Naive thymus-derived CD4-positive, alpha-beta T cell (primary cell): ENCODE measurements at places on chromosomes 16 and 17. TPM values are rescaled to one million over a fixed set of nuclear protein-coding genes. Genes with fewer than 3 reads are reported as not detected.
A peak's percentile ranks its signal among the peaks of the same experiment; 100 is the strongest.

- DNase-seq: no peak
Observed at GRCh38 chr16:23505180-23505665, 5.1 kb downstream of the GGA2 start.

DNA sequence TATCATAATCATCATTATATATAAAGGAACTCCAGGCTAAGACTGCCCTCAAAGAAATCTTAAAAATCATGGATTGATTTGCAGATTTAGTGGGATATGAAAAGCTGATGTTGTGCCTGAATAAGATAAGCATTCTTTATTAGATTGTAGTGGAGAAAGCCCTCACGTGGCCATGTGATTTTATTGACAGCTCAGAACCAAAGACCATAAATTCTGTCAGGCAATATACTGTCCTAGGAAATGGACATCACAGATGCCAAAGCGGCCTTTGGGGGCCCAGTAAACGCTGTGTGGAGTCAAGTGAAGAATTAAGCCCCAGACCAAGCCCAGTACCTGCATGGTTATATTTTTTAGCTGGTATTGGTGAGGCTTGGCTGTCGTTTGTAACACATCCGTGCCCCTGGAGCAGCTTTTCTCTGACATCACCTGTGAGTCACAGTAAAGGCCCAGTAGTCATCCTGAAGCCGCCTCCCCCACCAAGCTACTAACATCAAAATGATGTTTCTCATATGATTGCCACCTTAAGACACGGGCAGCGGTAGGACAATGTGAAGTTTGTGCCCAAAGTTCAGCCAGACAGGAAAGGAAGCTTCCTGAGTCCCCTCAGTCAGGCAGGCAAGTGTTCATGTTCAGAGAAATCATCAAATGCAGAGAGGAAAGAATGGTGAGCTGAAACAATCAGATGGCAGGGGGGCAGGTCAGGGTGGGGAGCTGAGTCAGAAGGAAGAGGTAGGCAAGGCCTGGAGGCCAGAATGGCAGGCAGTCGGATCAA is 209.4 kb downstream of the IRX3 start:
- no peak for DNase-seq

Gene NEURL4
- polyA plus RNA-seq: 2.5 TPM

DNA sequence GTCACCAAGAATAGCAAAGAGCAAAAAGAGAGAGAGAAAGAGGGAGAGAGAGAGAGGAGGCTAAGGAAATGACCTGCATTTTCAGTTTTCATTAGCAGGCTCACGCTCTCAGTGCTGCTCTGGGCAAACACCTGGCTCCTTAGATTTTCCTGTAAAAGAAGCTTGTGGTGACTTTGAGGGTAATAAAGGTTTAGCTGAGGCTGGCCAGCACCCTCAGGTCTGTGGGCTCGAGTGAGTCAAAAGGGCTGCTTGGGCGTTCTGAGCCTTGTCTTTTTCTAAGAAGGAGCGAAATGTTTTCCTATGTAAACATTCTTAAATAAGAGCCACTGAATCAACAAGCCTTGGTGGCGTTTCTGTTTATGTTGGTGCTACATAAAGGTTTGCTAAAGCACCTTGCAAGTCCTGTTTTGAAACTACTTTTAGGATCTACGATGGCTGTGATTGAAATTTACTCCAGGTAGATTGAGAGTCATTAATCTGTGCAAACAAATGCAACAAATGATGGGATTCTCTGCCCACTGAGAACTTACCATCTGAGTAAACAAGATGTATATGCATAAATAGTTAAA is 38.8 kb downstream of the SHISA6 start:
- DNase-seq: no peak

DNA sequence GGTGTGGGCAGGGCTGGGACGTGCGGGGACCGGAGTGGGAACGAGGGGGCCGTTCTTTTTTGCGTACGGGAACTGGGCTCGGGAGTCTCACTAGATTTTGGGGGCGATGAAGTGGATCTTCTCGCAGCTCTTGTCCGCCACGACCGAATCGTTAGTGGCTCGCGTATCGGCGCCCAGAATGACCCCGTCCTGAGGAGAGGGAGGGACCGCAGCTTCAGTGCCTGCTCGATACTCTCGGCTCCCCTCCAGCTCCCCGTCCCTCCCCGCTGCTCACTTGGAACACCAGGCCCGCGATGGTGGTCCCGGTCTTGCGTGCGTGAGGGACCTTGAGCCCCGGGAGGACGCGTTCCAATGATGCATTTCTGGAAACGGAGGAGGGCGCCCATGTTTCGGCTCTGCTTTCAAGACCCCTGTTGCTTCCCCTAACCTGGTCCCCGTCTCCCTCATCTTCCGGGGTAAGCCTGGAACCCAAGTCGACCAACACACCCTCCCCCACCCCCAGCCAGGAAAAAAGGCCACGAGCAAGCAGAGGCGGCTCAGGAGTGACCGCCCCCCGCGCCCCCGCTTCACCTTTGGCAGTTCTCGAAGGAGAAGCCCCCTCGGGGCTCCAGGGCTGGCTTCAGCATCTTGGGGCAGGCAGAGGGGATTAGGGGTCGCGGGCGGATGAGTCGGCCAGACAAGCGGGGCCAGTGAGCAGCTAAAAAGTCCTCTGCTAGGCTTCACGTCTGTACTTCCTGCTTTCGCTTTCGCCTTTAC is at the start of gene PSMB10:
Gene PSMB10 (minus strand): TSS at position 727 of the 756 bp plus-strand sequence. CDS start 101 bp downstream, at position 626.
- DNase-seq: peak; percentile 84

- no peak for DNase-seq
Observed at GRCh38 chr16:15701975-15702970, 52.2 kb downstream of the NDE1 start.

Gene HOXB9
- polyA plus RNA-seq: not detected

- DNase-seq: no peak
Observed at GRCh38 chr17:57722704-57723043, 22.4 kb downstream of the CCDC182 start.

Gene MYADML2
- polyA plus RNA-seq: not detected

- no peak for DNase-seq
Observed at GRCh38 chr17:59366773-59367656, 35.6 kb downstream of the YPEL2 start.

DNA sequence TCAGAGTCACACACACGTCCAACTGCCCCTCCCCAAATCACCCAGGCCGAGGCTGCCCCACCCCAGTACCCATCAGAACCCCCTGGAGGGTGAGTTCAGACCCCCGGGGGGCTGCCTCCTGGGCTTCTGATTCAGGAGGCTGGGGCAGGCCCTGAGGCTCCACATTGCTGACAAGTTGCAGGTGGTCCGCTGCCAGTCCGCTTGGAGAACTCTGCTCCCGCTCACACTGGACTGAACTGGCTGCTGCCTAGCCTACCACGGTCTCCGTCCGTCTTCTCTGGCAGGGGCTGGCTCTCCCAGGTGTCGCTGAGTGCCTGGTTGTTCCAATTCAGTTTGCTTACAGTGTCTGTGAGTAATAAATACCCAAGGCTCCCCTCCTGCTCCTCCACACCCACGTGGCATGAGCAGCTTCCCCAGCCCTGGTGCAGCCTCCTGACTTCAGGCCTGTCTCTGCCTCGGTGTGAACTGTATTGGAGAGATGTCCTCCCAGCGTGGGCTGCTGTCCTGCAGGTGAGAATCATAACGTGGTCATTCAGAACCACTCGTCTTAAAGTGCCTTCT is 163.4 kb downstream of the LAT start:
- no peak for DNase-seq

DNA sequence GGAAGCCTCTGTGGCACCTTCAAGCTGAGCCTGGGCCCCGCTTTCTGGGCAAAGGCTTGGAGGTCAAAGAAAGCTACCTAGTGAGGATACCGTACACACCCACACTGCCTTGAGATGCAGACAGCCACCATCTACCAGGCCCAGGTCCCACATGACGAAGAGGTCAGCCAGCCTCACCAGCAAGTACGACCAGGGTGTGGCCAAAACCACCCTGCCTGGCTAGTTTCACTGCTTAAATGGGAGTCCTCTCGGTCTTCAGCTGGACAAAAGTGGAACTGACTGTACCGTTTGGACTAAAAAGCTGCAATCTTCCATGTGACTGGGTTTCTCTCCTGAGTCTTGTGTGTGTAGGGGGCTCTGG is 21.6 kb downstream of the VASN start:
- no peak for DNase-seq

GRCh38 chr17:5033352-5034015 is 1.7 kb downstream of the SLC52A1 start:
- no peak for DNase-seq

GRCh38 chr16:35207059-35207999 is 1747.9 kb downstream of the TP53TG3F start:
- no peak for DNase-seq

DNA sequence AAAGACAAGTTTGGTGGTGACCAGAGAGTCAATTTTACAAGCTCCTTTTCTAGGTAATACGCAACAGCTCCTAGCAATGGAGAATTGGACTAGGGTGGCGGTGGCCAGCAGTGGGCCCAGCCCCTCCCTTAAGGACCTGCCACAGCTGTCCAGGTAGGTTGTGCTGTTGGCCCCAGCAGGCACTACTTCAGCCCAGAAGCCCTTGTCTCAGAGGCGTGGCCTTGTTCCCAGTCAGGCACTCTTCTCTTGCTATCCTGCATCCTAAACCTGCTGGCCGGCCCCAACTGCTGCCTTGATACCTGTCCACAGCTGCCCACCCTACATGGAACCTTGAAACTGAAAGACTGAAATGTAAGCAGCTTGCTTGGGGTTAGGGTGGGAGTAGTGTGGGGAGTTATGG is 989 bp upstream of the GALK1 start:
- no peak for DNase-seq

GRCh38 chr16:81647527-81647926 is 131.6 kb upstream of the PLCG2 start:
- no peak for DNase-seq

Gene HNF1B
- not detected for polyA plus RNA-seq

- DNase-seq: peak; percentile 53
Observed at GRCh38 chr17:76271669-76272540, 6.8 kb downstream of the UBALD2 start.

GRCh38 chr16:51755577-51756355 is 604.7 kb upstream of the SALL1 start:
- DNase-seq: no peak

- DNase-seq: no peak
Observed at GRCh38 chr16:83973581-83974385, 5.7 kb downstream of the NECAB2 start.

DNA sequence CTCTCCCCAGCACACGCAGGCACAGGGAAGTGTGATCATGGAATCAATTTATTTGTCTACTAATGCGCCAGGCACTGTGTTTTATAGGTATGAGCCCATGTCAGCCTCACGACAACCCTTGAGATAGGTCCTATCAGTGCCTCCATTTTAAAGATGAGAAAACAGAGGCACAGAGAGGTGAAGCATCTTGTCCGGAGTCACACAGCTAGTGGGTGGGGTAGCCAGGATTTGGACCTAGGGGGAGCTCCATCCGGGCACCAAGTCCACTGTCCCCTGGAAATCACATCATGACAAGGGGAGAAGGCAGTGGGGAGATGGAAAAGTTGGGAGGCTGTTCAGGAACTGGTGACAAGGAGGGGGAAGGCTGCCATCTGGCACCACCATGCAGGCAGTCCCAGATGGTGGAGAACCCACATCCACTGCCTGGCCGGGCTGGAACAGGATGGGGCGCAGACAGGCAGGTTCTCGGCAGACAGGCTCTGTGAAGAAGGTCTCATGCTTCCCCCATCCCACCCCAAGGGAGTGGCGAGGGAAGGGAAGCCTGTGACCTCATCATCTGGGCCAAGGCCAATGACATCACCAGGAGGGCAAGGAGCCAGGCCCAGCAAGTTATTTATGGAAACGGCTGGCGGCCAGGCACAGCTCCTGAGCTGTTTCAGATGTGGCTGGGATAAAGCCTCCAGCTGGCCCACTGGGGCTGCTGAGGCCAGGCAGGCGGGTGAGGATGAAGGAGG is 126.0 kb upstream of the SDK2 start:
- no peak for DNase-seq

DNA sequence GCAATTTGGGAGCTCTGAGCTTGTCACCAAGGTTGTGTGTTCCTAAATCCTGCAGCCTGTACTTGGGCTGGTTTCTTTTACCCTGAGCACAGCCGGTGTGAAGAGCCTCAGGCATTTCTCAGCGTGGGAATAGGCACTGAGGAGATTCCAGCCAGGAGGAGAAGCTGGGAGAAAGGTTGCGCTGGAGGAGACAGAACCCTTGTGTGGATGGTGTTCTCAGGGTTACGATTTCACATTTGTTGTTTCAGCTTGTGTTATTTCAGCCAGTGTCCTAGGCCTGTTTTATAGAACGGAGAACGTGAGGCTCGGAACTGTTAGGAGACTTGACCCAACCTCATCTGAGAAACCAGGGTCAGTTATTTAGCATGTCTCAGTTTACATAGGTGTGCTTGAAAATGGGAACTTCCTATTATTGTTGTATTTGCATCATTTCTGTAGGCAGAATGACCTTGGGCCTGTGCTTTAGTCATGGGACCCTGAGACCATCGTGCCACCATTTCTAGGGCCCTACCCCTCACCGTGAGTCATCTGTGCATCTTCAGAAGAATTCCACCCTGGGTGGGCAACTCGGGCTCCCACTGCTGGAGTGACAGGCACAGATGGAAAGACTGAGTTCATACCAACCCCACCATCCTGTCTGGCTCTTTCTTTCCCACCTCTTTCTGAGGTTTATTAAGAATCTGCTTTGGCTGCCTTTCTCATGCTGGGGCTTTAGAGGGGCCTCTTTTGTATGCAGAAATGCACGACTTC is 134.9 kb downstream of the MSI2 start:
- DNase-seq: no peak

- DNase-seq: no peak
Observed at GRCh38 chr17:50722746-50723145, 3.3 kb downstream of the LUC7L3 start.

- no peak for DNase-seq
Observed at GRCh38 chr16:54194334-54194743, 92.2 kb downstream of the IRX3 start.

- no peak for DNase-seq
Observed at GRCh38 chr16:57268804-57269800, 15.4 kb downstream of the PLLP start.

DNA sequence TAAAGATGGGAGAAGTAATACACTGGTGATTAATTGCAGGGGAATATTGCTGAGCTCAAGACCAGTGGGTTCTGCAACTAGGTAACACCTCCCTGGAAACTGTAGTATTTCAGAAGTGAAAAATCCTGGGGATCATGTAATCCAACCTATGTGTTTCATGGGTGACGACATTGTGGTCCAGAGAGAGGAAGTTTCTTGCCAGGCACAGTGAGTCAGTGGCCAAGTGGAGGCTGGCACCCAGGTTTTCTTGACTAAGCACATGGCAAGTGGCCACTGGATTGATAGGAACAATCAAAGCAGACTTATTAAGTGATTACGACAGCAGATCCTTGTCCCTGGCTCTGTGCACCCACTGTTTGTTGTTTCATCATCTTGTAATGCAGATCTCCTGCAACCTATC is 14.6 kb upstream of the CIITA start:
- DNase-seq: no peak

GRCh38 chr17:58504826-58505351 is 9.5 kb downstream of the MTMR4 start:
- DNase-seq: no peak

Gene ADAD2
- polyA plus RNA-seq: not detected

GRCh38 chr16:951660-952301 is 19.0 kb downstream of the LMF1 start:
- DNase-seq: no peak

Gene FOXL1
- polyA plus RNA-seq: not detected

GRCh38 chr17:50087246-50087911 is 7.8 kb upstream of the PDK2 start:
- peak; percentile 73 for DNase-seq

GRCh38 chr16:6510261-6510660 is 822.4 kb upstream of the RBFOX1 start:
- no peak for DNase-seq

Gene CALB2
- polyA plus RNA-seq: not detected

- no peak for DNase-seq
Observed at GRCh38 chr16:10579575-10579964, 828 bp downstream of the EMP2 start.

Gene TRIM72
- polyA plus RNA-seq: not detected
